ENCODE measurements at places on chromosomes 11 and 22.
A peak's percentile ranks its signal among the peaks of the same experiment; 100 is the strongest.

DNA sequence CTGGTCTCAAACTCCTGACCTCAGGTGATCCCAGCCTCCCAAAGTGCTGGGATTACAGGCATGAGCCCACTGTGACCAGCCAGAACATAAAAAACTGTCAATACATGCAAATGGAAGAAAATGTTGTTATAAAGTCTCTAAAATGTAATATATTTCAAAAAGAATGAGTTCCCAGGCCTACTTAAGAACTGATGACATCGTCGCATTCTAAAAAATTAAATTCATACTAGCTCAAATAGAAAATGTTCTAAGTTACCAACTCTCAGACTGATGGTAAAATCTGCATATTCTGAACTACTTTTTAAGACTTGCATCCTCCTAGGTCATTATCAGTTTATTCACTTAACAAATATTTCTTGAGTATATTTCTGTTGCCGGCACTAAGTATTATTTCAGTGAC, 163.3 kb downstream of the CADM1 start:
- no peak for DNase-seq

GRCh38 chr22:45804986-45805325, 133.3 kb downstream of the ATXN10 start:
- DNase-seq = no peak

DNA sequence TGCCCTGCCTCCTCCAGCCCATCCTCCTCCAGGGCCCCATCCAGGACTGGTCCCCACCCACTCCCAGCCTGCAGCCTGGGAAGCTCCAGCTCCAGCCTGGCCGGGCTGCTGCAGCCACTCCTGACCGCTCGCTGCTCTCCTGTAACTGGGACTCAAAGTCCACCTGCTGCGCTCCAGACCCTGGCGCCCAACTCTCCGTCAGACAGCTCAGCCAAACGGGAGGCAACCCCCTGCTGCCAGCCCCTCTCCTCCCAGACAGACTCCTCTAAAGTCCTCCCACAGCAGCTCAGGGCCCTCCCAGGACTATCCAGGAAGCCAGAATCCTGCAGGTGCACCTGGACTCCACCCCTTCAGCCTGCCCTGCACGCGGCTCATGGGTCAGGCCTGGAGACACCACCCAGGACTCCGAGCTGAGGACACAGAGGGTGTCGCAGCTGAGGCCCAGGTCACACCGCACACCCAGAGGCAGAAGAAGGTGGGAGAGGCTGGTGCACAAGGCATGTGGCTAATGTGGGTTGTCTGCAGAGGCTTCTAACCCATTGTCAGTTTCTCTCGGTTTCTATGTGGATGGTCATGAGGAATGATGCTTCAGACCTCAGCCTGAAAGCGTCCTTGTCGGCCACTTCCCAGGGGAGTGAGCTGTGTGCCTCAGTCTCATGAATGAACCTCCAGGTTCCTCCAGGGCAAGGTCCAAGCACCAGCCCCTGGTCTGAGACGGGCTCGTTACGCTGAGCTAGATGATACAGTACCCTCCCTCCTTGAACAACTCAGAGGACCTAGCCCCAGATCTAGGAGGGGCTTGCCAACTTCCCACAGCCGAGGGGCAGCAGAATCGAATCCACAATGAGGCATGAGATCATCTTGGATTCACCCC, 1514.8 kb downstream of the TBC1D22A start:
- DNase-seq = peak; percentile 69

DNA sequence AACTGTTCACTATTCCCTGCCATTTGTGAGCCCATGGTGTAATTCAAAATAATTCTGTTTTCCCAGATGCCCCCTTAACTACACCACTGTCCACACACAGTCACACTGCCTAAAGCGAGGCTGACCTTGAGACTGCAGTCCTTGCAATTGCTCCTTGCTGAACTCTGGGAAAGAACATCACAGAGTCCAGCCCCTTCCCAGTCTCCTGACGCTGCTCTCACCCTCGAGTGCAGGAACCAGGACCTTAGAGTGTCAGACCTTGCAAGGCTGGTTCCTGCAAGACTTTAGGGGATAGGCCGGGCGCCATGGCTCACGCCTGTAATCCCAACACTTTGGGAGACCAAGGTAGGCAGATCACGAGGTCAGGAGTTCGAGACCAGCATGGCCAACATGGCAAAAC, 33.6 kb downstream of the AHNAK start:
- no peak for DNase-seq

DNA sequence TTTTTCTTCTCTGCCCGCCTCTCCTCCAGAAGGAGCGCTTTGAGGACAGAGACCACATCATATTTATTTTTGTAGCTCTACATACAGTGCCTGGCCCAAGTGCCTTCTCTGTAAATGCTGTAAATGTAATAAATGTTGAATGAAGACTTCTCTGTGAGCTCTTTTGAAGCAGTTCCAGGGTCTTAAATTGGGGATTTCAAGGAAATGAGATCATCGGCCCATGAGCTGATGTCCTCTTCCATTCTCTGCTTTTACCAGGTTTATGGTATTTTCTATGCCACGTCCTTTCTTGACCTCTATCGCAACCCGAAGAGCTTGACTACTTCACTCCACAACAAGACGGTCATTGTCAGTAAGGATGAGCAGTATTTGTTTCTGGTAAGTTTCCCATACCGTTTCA, 165.7 kb upstream of the SORL1-AS1 start:
- no peak for DNase-seq
